Substantia nigra (tissue), 51 donors: ENCODE measurements at places on chromosomes 4 and X.

DNA sequence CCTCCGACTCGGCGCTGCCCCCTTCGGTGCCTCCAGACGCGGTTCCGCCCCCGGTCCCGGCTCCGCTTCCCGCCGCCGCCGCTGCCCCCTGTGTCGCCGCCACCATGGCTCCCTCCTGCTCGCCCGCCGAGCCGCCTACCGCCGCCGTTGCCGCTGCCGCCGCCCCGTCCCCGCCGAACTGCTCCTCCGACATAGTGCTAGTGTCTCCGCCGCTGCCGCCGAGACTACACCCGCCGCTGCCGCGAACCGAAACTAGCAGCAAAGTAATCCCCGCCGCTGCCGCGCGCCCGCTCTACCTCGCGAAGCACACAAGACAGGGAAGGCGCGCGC, 340 bp downstream of the HNRNPD start:
- no peak for DNase-seq

- no peak for DNase-seq
Observed at GRCh38 chr4:26261405-26261804, 59.4 kb upstream of the RBPJ start.

DNA sequence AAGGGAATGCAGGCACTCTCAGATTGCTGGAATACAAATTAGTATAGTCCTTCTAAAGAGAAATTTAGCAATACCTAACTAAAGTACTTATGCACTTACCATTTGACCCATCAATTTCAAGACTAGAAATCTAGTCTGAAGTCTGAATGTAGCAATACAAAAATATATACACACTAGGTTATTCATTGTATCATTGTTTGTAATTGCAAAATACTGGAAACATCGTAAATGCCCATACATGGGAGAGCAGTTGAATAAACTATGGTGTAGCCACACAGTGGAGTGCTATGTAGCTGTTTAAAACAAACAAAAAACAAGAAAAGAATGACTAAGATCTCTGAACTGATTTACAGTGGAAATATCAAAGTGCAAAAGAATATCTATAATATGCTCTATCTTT, 346.4 kb downstream of the ZNF674 start:
- DNase-seq = no peak

GRCh38 chr4:37008199-37008598, 236.3 kb upstream of the NWD2 start:
- DNase-seq = no peak

DNA sequence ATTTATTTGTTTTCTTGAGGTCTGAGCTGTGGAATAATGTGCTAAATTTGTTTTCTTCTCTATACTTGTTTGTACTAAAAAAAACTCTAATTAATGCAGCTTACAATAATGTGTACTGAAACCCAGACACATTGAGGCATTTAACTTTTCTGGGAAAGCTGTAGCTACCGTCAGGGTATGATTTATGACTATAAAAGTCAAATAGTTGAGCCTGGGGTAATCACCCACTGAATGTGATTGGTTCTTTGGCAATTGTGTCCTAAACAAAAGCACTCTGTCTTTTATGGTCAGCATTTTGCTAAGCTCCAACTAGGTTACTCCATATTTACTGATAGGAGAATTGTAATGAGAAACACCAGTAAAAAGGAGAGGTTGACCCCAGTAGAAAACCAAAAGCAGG, 65.9 kb upstream of the CBLL2 start:
- no peak for DNase-seq

DNA sequence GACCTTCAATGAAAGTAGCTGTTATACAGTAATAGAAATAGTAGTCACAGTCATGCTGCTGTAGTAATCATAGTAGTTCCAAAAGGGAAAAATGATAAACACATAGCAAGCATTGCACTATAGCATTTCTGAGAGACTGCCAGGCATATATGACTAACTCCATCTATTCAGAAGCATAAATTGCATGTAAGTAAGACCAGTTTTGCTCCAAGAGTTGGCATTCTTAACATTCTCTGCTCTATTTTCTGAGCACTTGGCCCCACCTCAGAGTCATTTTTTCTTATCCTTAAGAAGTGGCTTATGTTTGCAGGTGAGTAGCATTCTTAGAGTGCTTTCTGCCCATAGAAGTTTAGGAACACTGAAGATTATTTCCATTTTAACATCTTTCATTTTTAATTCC, 490.3 kb upstream of the TECRL start:
- DNase-seq = no peak

GRCh38 chrX:27903960-27904359, 77.3 kb downstream of the DCAF8L1 start:
- no peak for DNase-seq

DNA sequence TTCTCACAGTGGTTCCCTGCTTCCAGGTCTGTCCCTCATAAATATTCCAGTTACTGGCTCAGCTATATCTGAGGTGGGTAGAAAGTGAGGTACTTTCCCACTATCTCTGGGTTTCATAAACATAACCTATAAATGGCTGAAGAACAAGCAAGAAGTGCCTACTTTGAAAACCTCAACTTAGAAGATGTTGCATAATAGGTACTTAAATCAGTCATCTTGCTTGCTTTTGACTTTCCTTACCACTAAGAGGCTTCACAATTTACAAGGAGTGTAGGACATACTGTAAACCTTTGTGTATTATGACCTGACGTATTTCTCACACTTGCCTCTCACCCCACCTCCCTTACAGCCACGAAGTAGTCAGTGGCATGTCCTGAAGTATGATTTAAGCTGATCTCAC, 145.9 kb downstream of the PCDH19 start:
- no peak for DNase-seq

DNA sequence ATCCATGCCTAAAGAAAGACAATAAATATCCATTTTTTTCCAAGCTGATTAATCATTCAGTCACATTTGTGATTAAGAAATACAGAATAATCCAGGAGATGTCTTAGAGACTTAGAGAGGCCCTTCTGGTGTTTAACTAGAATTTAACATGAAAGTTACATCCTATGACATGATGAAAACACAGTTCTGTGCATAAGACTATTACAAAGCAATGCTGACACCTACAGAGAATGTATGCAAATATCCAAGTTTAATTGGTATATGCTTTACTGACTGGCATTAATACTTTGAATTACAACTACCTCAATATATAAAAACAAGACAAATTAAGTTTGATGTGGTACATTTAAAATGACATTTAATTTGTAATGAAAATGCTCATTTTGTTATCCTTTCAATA, 17.8 kb upstream of the TLL1 start:
- DNase-seq = no peak

GRCh38 chr4:102817613-102818268, 9.6 kb downstream of the UBE2D3 start:
- DNase-seq = no peak

DNA sequence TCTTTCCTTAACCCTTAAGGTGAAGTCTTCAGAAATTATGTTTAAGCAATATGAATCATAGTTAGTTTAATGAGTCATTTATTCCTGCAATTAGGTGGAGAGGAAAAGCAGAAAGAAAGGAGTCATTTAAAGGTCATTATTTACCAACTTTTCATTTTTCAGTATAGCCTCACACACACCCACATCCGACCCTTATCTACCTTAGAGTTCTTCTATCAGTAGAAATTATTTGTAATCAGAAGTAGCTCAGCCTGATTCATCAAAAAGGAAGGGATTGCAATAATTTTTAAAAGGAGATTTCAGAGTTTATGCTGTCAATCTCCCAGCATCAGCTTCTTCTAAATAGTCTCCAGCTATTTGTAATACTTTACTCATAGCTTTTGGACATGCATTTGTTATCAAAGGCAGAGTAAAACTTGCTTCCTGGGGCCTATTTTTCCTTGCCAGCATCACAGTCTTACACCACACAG, 5.9 kb downstream of the ANXA10 start:
- no peak for DNase-seq

DNA sequence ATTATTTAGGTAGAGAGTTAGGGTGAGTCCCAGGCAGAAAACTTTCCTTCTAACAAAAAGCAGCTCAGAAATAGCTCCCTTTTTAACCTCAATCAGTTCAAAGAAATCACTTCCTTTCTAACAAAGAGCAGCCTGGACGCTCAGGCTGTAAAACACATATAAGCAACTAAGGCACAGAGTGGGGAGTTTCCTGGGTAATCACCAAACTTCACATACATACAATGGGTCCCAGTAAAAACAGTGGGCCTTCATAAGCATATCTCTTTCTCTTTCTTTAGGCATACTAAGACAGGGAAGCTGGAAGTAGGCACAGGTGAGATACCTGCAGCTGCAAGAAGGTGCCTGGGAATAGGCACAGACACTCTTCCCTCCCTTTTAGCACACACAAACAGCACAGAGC, 4.9 kb upstream of the NAF1 start:
- no peak for DNase-seq

GRCh38 chr4:111641813-111642579, 503.3 kb upstream of the FAM241A start:
- DNase-seq = no peak

DNA sequence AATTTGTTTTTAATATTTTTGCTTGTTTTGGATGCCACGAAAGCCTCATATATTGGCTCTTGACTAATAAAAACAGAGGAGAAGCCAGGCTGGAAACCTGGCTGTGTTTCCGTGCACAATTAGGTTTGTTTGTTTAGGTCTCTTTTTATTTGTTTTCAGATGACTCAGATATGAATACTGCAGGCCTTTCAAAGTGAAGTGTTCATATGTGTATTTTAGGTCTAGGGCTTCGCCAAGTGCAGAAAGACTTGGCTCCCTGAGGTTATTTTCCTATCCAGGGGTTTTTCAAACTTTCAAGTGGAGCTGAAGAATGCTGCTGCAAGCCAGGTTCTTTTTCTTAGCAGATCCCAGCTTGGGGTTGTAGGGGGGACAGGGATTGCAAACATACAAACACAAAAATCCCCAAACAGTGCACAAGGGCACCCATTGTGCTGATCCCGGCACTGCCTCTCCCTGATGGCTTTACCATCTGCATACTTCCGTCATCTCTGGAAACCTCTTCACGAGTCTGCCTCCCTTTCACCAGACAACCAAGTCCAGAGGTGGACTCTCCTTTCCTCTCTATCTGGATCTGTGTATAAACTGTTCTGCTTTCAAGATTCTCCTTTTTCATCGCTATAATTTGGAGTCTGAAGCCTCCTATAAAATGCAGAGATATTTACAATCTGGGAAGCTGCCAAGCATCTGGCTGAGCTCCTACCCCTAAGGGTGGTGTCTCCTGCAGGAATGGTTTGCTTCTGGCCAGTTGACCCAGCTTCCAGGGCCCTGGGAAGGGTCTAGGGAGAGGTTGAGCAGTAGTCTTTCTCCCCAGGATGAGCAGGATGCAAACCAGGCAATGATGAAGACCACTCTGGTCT, 108.6 kb downstream of the SMIM20 start:
- no peak for DNase-seq

- DNase-seq = no peak
Observed at GRCh38 chrX:50871922-50872453, 38.5 kb upstream of the BMP15 start.

- DNase-seq = no peak
Observed at GRCh38 chr4:89306486-89307177, 968 bp downstream of the GPRIN3 start.

DNA sequence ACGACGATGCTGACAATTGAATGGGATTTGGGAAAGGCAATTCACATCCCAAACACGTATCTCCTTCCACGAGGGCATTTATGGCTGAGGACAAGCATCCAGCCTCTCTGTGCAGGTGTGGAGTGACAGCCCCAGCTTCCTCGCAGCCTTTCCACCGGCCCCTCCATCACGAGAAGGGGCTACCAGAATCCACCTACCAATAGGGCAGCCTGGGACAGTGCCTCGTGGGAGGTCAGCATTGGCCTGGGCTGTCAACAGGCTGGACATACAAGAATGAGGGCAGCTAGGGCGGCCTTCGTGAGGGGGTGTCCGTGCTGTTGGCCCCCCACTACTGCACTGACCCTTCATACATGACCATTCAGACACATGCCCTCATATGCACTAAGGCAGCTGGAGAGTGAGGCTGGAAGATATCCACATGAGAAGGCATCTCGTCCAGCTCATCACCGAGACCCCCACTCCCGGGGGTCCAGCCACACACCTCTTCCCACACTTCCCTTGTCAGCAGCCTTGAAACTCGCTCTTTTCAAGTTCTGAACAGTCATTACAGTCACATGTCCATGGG, 81.0 kb upstream of the ADRA2C start:
- no peak for DNase-seq

GRCh38 chr4:123987408-123987807, 590.8 kb downstream of the SPRY1 start:
- no peak for DNase-seq

DNA sequence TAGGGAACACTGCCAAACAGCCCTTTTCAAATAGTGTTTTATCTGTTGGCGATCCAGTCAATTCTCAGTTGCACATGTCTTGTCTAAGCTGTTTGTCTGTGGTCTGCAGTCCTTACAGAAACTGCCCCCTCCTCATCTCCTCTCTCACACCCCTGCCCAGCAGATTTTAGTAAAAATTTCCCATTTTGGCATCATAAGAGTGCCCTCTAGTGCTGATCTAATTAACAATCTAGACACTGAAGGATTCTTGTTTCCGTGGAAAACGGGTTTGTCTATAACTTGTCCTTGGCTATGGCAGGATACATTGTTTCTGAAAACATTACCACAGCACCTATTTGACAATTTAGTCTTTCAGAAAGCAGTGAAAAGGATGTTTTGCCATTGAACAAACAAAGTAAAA, 227.2 kb upstream of the MBNL3 start:
- DNase-seq = no peak

DNA sequence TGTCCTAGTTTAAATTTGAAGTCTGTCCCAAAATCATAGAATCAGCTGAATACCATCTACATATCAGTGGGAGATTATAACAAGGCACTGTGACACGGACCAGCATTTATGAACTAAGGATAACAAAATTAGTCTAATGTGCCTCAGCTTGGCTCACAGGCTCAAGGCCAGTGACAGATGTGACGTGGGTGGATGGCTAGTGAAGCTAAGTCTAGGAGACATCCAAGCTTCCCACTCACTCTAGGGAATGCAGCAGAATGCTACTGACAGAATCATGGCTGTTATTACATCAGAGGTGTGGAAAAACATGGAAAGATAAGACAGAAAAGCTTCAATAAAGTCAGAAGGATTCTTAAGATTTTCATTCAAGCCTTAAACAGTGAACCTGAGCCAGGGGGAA, 329.9 kb downstream of the NAF1 start:
- DNase-seq = no peak

DNA sequence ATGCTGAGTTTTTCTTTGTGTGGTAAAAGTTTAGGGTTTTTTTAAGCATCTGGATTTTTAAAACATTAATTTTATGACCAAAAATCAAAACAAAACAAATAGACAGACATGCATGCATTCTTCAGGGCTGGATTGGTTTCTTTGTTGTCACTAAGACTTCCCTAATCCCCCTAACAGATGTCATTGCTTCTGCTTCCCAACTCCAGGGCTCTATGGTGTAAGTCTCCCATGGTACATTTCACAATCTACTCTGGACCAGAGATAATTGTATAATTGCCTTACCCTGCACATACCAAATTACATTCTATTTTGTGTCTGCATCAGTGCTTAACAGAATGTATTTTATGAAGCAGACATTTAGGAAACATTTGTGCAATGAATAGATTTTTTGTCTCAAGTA, 529.1 kb upstream of the SMIM31 start:
- no peak for DNase-seq

GRCh38 chr4:76488455-76488854, 53.4 kb downstream of the SHROOM3 start:
- DNase-seq = no peak
